Activated T-cell treated with anti-CD3 and anti-CD28 coated beads for 24 hours (primary cell): ENCODE measurements at places on chromosomes 1 and 21.

GRCh38 chr1:169086603-169087455 is 19.7 kb upstream of the ATP1B1 start:
- no peak for DNase-seq

DNA sequence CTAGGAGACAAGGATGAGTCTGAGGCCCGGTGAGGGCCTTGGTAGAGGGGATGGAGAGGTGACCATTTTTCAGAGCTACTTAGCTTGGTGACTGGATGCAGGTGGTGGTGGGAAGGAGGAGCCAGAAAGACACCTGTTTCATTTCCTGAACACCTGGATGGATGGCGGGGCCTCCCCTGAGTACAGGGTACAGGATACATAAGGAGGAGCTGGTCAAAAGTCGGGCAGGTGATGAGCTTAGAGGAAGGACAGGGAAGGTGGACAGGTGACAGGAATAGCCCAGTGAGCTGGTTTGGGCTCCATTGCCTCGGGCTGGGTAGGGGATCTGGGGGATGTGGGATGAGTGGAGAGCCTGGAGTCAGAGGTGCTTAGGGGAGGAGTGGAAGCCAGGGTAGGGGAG is 6.3 kb downstream of the FAAH start:
- no peak for DNase-seq

- DNase-seq, result no peak
These were observed 19.2 kb downstream of the CLDN19 start for GRCh38 chr1:42720868-42721267.

- DNase-seq, result no peak
These were observed 27.9 kb downstream of the OVAAL start for GRCh38 chr1:180586671-180587155.

DNA sequence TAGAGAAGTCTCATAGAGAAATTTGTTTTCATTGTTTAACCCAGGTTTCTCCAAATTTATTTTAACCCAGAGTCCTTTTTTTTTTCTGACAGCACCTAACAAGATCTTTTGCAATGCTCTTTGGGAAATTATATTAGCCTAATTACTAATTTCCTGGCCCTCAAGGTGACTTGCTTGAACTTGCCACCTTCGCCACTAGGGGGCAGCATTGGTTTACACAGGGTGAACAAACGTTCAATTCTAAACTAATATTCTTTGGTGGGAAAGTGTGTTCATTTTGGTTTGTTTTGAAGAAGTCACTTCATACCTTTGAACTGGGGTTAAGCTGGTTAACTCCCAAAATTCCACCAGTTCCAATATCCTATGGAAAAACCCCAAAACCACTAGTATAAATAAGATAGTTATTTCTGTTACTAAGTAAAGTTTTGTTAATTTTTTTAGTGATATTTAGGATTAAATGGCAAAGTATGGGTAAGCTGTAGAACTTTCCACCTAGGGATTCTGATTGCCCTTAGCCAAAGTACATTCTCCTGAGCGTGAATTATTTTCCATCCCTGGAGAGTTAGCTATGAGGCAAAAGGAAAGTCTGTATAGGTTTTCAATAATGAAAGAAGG is 13.0 kb downstream of the CCDC190 start:
- DNase-seq, result peak; percentile 64

DNA sequence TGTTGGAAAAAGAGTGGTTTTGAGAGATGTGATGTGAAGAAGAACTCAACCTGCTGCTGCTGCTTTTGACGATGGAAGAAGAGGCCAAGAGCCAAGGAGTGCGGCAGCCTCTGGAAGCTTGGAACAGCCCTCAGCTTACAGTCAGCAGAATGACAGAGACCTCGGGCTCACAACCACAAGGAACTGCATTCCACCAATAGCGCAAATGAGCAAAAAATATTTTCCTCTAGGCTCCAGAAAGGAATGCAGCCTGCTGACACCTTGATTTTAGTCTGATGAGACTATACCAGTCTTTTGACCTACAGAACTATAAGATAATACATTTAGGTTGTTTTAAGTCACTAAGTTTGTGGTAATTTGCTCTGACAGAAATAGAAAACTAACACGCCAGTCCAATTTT is 10.2 kb downstream of the SDHB start:
- no peak for DNase-seq

GRCh38 chr1:246753670-246754535 is 29.7 kb downstream of the SCCPDH start:
- peak; percentile 41 for DNase-seq

DNA sequence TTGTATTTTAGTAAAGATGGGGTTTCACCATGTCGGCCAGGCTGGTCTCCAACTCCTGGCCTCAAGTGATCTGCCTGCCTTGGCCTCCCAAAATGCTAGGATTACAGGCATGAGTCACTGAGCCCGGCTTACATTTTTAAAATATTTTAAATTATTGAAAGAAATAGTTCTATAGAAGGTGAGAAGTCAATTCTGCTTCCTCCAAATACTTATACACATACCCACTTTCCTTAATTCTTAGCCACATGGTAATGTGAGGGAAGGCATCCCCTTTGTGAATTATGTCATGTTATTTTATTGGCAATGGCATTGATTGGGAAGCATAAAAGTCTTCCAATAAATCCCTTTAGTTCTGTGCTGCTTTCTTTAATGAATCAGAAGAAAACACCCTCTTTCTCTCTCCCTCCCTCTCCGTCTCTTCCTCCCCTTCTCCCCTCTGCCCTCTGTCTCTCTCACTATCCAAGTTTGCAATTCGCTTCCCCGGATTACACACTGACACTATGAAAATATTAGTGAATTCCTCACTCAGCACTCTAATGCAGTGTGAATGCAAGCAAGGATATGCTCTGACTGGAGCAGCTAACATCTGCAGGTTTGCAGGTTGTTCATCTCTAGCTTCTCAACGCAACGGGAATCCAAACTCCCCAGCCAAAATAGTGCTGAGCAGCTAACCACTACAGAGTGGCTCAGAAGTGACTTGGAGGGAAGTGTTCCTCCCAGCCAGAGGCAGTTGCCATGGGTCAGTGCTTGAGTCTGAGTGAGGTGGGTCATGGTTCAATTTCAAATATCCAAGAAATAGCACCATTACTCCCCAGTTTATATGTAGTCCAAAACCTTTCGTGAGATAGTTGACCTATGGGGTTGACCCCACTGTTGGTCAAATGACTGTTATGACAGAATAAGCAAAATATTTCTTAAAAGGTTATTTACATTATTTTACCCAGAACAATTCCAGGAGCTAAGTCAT is 77.8 kb upstream of the CD55 start:
- DNase-seq, result no peak

- DNase-seq, result no peak
These were observed 88.5 kb downstream of the ELAVL4 start for GRCh38 chr1:50197216-50197615.

DNA sequence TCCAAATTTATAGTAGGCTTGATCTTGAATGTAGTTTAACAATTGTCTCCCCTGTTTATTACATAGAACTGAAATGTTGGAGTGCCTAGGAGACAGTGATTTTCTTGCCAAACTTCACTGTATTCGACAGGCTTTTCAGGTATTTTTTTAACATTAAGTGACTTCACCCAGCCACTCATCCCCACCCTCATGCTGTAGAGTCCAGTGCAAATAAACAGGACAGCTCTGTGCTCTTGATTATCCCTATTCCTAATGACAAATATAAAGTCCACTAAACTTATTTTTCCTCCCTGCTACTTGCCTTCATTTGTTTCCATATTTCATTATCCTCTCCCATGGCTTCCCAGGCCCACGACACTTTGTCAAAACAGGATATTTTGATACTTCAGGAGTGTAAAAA is 29.2 kb upstream of the NEXN start:
- no peak for DNase-seq

DNA sequence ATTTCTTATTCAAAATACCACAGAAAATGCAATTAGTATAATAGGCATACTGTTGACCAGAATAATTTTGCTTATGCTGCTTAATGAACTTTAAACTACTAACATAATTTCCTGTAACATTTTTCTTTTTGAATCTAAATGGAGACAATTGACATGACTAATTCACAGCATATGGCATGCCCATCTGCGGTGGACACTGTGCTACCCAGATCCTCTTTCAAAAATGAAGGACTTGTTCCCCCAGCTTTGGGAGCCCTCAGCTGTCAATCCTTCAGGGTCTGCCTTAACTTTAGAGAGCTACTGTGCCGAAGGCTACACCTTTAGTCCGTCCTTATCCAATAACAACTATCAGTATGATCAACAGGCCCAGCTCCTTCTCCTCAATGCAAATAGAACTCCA is 789.0 kb downstream of the PLA2G4A start:
- no peak for DNase-seq

DNA sequence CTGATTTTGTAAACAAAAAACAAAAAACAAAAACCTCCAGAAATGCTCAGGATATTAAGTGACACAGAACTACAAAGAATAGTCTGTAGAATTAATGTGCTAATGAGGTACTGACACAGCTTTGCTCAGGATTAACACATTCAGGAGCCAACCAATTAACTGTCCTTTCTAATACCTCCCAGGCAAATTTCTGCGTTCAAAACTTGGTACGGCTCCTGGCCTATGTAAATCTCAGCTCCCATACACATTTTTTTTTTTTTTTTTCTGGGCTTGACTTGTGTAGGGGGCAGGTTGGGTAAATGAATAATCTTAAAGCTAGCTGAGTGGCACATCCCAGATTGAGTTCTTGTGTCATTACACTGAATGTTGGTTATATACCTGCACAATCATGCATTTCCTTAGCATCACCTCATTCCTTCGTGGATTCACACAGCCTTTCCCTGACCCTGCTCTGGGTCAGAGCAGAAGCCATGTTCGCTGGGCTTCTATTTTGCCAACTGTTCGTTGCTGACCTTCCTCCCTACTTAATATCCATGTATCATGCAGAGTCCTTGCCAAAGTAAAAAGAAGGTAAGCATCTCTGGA is 12.6 kb upstream of the IER5 start:
- no peak for DNase-seq
